Cortex of kidney (tissue), 1 donor: ENCODE measurements at places on chromosomes 1 and 21.

DNA sequence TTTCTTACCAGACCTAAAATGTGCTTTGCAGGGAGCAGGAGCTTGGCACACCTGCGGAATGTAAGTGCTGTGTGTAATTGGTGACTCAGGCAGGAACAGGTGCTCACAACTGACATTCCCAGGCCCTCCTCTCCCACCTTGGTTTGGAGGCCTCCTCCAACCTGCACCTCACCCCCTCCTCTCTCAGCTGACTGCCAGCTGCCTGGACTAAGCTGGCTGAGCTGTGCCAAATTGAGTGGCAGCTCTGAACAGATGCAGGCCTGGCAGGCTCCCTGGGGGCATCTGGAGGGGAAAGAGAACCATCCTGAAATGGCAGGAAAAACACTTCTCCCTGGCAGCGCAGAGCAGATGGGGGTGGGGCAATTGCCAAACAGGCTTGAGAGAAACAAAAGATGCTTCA, 91.7 kb upstream of the PGBD5 start:
- DNase-seq: no peak

- no peak for DNase-seq
Observed at GRCh38 chr1:226698659-226699058, 40.4 kb downstream of the ITPKB start.

DNA sequence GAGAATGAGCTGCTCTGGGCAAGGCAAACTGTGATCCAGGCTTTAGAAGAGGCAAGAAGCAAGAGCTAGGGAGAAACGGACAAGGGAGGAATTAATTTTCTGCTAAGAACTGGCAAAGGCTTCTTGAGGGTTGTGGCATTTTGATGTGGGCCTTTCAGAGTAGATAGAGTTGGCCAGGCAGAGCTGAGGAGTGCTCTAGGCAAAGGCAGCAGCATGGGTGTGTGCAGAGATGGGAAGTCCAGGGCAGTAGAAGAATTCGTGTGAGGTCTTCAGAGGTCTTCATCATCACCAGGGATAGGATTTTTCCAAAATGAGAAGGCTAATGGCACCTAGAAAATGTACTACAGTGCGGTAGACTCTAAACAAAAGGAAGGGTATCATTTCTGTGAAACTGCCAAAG, 237.8 kb downstream of the LTN1 start:
- no peak for DNase-seq

DNA sequence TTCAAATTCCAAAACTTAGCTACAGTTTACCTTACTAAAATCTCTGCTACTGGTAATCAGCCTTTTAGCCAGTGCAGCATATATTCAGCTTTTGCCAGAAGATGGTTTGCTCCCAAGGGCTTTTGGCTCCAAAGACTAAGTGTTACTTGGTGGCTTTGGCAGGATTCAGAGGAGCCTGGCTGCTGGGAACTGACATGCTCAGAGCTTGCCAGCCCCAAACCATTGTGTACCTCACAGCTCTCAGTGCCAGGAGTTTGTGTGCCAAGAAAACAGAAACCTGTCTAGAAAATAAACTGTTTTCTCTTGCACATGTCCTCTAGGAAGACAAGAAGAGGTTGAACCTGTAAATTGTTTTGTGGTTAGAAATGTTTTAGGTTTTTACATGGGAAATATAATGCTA, 315.9 kb downstream of the ST6GALNAC3 start:
- no peak for DNase-seq

GRCh38 chr1:167219194-167219593, 1.5 kb upstream of the POU2F1 start:
- no peak for DNase-seq

DNA sequence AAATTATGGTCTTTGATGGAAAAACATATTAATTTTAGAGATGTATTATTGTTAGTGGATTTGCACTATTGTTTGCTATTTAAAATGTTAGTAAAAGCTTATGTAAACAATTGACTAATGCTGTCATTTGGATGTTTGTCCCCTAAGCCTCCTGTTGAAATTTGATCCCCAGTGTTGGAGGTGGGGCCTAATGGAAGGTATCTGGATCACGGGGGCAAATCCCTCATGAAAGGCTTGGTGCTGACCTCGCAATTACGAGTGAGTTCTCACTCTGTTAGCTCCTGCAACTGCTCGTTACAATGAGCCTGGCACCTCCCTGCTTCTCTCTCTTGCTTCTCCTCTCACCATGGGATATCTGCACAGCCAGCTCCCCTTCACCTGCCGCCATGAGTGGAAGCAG, 14.3 kb downstream of the TMEM35B start:
- DNase-seq: no peak

DNA sequence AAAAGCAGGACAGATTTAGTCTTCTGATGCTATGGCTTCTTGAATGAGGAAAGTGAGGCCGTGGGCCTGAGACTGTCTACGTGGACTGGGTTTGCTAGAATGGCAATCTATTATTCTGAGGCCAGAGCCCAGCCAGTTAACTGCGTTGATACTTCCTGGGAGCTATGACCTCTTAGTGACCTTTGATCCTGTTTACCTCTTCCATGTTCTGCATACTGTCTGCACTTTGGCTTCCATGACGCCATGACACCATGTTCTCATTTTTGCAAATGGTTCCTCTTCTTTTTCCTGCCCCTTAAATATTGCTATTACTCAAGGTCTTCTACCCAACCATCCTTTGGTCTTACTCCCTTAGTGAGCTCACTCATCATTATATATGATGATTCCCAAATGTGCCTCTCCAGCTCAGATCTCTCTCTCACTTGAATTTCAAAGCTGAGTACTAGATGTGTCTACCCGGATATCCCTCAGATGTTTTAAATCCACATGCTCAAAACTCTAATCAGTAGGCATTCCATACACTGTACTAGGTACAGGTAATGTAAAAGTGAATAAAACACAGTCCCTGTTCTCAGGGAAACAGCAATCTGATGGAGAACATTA, 66.1 kb upstream of the ATP1A1 start:
- no peak for DNase-seq

DNA sequence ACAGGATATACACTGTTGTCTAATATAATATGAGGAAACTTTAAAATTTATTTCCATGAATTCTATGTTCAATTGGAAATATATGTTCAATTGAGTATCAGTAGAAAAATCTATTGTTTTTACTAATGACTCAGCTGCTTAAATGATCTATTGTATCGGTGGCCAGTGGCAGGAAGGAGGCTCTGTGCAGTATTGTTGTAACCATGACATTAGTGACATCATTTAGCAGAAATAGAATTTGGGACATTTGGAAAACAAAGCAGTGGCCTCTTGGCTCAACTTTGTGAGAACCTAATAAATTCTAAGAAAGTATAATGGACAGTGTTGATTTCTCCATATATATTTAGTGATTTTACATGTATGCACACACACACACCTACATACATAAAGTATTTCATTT, 257.4 kb downstream of the PDE4B start:
- no peak for DNase-seq

GRCh38 chr1:204255966-204256365, 42.2 kb upstream of the GOLT1A start:
- no peak for DNase-seq

GRCh38 chr1:34520111-34520510, 234.7 kb upstream of the GJB5 start:
- DNase-seq: no peak

DNA sequence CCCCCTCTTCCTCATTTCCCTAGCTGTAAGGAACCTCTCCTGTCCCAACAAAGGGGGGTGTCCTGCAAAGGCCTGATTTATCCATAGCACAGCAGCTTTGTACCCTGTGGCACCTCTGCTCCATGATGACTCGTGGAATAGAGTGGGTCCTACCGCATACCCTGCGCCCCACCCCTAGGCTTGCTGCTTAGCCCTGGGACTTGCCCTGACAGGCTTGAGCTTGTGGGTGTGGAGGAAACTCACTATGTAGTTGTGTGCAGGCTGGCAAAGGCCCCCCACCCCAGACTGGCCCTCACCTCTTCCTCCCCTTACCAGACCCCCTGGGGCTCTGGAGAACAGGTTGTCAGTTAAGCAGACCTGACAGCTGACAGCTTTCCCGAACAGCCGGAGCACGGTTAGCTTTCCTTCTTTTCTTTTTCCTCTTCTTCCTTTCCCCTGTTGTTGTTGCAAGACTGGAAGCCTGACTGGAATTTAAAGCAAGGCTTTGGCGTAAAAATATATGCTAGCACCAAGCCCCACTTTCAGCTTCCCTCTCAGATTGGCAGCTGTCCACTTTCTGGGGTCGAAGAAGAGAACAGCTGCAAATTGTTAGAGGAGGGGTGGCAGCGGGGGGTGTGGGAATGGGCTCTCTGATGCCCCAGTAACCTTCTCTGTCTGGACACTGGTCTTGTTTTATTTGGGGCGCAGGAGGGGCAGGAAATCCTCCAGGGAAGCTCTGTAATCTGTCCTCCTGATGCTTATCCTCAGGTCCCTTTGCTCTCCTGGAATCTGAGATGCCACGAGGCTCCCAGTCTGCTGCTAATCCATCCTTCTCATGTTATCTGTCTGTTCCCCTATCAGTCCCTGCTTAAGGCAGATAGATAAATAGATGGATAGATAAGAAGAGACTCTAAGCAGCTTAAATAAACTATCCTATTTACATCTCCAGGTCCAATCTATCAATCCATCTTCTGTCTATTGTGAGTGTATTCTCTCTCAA, 134.6 kb downstream of the BRINP2 start:
- DNase-seq: no peak

DNA sequence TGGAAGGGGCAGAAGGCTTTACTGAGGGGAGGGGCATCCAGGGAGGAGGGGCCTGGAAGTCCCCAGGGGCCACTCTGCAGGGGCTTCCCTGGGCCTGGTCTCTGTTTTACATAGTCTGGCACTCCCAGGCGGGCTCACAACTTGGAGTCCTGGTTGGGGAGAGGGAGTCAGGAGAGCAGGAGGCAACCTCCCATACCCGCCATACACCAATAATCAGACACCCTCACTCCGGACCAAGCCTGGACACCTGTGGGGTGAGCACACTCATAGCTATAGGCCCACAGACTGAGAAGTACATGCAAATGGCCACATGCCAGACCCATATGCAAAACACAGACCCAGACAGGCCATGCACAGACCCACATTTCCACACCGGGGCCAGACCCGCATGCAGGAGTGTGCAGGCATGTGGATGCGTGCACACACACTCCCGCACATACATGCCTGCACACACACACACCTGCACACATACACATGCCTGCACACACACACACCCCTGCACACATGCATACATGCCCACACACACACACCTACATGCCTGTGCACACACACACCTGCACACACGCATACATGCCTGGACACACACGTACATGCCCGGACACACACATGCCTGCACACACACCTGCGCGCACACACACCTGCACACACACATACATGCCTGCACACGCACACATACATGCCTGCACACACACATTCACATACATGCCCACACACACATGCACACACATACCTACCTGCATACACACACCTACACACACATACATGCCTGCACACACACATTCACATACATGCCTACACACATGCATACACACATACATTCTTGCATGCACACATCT, 89.5 kb upstream of the RUNX3 start:
- no peak for DNase-seq

GRCh38 chr1:175749075-175749474, 5.7 kb upstream of the TNR start:
- no peak for DNase-seq

- no peak for DNase-seq
Observed at GRCh38 chr21:29151931-29152330, 21.5 kb downstream of the MAP3K7CL start.

DNA sequence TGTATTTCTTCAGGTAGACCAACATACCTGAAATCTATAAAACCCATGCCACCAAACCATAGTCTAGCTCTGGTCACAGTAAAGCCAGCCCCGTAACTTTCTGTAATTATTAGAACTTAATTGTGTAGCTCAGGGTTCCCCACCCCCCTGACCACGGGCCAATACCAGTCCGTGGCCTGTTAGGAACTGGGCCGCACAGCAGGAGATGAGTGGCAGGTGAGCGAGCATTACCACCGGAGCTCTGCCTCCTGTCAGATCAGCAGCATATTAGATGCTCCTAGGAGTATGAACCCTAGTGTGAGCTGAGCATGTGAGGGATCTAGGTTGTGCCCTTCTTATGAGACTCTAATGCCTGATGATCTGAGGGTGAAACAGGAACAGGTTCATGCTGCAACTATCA, 14.6 kb downstream of the TENT5C start:
- DNase-seq: no peak

DNA sequence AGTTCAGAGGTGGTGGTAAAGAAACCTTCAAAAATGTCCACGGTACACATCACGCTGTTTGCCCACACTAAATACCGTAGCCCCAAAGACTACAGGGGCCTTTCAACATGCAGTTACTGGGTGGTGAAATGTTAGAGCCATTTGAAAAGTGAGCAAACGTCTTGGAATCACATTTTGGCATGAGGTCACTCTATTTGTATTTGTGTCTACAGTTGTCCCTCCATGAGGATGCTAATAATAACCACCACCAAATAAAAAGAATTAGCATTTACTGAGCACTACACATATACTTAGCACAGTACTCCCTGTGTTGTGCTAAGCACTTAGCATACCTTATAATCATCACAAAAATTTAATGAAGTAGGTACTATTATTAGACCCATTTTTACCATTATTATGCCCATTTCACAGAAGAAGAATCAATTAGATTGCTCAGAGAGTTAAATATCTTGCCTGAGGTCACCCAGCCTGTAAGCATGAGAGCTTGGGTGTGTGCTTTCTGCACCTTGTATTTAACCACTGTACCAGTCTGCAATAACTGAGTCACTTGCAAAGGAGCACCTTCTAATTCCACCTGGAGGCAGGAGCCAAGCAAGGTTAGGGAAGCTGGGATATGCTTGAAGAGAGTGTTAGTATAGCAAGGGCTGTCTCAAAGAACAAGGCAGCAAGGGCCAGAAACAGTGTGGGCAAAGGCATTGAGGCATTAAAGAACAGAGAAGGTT, 57.4 kb downstream of the DNTTIP2 start:
- DNase-seq: no peak

- DNase-seq: no peak
Observed at GRCh38 chr1:32886004-32886827, at the start of gene HPCA. Gene HPCA, plus strand, starts transcription at chr1:32886491. Its CDS starts 2,408 bp downstream, at chr1:32888899.

GRCh38 chr1:195872376-195872775, 735.9 kb downstream of the KCNT2 start:
- DNase-seq: no peak

GRCh38 chr1:26597629-26598039, 68.1 kb downstream of the RPS6KA1 start:
- no peak for DNase-seq

- no peak for DNase-seq
Observed at GRCh38 chr1:17933501-17933900, 174.1 kb upstream of the IGSF21 start.
